Muscle of arm (tissue), 14 donors: ENCODE measurements at places on chromosomes 1 and 21. TPM values are rescaled to one million over a fixed set of nuclear protein-coding genes. Genes with fewer than 3 reads are reported as not detected.

DNA sequence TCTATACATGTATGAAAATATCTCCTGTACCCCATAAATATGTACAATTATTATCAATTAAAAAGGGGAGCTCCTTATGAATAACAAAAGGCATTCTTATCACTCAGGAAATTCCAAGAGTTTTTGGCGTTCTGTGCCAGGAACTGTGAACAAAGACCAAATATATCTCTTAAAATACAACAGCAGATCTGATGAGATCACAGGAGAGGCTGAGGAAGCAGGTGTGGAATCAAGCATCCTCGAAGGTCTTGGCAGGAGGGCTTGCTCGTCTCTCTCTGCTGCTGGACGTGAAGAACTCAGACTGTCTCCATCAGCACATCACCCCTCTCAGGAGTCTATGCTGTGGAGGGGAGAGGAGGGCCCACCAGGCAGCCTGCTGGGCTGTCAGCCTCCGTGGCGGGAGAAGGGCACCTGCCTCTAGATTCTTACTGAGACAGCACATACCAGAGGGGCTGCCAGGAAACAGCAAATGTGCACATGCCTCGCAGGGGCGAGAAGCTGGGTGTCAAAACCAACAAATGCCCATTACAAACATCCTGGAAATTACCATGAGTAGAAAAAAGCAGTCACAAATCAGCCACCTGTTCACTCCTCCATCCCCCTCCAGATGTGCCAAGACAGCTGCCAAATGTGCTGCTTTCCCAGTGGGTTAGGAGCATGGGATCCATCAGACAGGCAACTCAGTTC is 30.8 kb upstream of the FAM89A start:
- DNase-seq = peak; percentile 24

DNA sequence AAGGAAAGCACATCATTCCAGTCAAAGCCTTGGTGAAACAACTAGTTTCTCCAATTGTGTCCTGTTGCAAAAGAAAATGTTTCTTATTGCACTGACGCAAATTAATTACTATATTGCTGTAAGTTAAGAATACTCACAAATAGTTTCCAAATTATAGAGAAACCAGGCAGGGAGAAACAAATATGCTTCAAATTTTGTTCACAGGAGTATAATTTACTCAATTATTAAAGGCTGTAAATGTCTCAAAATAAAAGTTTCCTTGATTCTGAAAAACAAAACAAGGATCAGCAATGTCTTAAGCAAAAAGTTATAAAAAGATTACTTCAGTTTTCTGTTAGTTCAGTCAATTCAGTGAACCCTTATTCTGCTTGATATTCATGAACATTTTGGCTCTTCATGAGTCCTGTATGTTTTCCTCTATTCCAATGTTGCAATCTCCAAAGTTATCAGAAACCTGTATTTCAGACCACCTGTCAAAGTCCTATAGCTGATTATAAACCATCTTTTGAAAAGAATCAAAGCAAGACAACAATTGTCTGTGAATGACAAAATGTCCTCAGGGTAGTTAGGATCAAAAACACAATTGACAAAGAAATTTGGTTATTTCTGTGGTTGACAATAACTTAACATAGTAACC is 11.7 kb upstream of the SYPL2 start:
- no peak for DNase-seq

DNA sequence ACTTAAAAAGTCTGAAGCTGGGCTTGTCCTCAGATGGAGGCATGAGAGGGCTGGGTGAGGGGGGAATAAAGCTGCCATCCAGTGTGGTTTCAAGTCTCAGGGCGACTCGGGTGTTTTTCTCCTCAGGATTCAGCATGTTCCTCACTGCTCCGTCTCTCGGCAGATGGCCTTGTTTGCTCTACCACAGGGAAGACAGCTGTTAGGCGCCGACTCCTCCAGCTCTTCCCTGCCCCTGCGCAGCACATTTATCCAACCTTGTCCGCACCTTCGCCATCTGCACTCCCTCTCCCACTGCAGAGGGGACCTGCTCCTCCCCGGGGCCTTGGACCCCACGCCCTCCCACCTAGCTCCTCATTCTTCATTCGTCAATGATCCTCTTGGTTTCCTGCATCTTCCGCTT is 16.6 kb upstream of the S100A11 start:
- no peak for DNase-seq

The CELA2B gene
- 1.4 TPM for polyA plus RNA-seq

GRCh38 chr21:46181436-46181835 is 2.8 kb downstream of the SPATC1L start:
- DNase-seq = no peak

DNA sequence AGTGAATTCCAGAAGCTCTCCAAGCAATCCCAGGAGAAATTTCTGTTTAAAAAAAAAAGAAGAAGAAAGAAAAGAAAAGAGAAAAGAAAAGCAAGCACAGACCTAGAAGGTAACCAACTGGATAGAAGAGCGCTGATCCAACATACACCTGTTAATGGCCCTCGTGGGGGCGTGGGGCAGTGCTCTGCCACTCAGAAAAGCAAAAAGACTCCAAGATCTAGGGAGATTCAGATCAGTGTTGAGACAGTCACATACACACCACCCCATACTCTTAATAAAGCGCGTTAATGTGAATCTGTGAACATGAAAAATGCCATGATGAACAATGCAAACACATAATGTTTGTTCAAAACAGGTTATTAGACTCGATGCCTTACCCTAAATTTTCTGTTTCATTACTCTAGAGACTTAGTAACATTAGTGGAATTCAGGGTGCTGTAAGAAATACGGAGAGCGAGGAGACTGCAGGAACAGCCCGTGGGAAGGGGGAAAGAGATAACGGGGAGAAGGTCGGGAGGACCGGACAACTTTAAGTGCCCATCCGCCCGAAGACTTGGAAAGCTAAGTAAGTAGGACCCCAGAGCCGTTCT is 406 bp downstream of the NME7 start:
- DNase-seq = no peak

DNA sequence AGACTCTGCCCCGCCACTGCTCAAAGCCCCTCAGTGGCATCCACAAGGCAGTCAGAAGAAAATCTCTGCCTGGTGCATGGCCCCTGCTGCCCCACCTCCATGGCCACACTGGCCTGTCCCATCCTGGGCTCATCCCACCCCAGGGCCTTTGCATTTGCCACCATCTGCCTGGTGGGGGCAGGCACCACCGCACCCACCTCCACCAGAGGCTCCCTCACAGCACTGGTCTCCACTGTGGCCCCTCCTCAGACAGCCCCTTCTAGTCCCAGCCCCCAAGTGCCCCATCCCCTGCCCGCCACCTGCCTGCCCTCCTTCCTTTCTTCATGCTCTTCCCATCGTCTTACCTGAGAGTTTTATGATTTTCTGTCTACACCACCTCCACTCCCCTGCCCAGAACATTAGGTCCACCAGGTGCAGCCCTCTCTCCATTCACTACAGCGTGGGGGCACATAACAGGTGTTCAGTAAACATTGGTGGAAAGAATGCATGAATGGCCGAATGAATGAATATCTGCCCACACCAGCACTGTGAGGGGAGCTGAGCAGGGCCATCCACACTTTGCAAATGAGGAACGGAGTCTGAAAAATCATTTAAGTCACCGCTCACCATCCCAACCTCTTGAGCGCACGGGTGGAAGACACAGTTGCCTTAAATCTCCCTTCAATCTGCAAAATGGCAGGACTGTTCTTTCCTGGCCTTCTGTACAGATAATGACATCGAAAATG is 2.1 kb downstream of the PRDM15 start:
- no peak for DNase-seq
